ENCODE measurements at places on chromosomes 6 and 20.

DNA sequence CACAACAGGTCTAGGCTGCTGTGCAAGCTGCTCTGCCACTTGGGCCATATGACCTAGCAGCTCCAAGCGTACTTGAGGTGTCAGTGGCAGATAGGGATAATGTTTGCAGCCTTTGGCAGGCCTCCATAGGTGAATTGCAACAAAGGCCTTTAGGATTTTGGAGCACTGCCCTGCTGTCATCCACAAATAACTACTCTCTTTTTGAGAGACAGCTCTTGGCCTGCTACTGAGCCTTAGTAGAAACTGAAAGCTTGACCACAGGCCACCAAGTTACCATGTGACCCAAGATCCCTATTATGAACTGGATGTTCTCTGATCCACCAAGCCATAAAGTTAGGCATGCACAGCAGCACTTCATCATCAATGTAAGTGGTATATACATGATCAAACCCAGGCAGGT, 29.9 kb downstream of the FBXO30 start:
- no peak for DNase-seq

- no peak for DNase-seq
Measured at GRCh38 chr6:40342723-40343122, 244.4 kb downstream of the LRFN2 start.

GRCh38 chr20:14375416-14375985, 38.1 kb upstream of the FLRT3 start:
- no peak for DNase-seq

DNA sequence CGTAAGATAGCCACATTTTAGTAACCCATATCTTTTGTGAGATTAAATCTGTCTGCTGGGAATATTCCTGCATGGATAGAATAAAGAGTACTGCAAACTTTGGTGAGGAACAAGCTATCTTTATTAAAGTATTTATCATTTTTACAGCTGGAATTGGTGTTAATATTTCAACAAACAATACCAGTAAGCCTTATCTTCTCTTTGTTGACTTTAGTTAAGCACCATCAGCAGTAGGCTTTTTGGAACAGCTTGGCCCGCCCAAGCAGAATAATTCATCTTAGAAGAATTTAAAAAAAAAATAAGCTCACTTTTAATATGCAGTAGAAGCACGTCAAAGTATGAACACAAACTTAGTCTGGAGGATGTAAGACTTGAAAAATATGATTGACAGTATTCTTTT, 917.8 kb upstream of the ADGRB3 start:
- DNase-seq: no peak

DNA sequence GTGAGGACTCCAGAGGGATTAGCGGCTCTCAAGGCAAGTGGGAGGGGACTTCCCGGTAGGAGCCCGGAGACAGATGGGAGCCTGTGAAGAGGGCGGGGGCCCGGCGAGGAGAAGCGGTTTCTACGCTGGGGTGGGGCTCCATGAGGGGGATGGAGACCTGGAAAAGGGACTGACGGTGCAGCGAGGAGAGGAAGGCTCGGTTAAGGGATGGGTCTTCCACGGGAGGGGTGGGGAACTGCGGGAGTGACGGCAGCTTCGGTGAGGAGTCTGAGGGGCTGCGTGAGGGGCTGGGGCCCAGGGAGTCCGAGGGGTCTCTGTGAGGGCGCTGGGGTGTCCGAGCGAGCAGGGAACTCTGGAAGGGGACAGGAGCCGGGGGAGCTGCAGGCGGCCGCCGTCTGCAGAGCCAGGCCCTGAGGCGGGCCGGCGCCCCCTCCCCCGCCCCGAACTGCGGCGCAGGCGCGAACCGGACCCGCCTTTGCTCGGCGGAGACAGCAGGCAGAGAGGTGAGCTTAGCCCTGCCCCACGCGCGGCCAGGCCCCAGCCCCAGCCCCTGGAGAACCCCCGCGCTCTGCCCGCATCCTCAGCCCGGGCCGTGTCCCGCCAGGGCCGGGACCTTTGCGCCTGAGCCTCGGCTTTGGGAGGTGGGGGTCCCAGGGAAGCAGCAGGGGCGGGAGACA, at the start of gene NRSN2:
NRSN2 (plus strand) TSS at position 472 of the 677 bp plus-strand sequence. CDS start 2,533 bp downstream, outside the sequence.
- DNase-seq: peak; percentile 77

- DNase-seq: no peak
Measured at GRCh38 chr6:79296211-79296610, 61.7 kb upstream of the HMGN3 start.

- no peak for DNase-seq
Measured at GRCh38 chr20:23059001-23059400, 9.5 kb upstream of the THBD start.

DNA sequence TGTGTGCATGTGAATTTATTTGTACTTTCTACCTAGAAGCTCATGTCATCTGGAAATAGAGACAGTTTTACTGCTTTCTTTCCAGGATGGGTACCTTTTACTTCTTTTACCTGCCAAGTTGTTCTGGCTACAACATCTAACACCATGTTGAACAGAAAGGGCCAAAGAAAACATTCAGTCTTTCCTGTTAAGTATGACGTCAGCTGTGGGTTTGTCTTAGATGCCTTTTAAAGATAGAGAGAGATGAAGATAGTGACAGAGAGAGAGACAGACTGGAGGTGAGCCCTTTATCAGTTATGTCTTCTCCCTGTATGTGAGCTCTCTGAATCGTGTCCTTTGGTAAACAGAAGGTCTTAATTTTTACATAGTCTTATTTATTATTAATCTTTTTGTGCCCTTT, 3.4 kb upstream of the DACT2 start:
- DNase-seq: no peak

DNA sequence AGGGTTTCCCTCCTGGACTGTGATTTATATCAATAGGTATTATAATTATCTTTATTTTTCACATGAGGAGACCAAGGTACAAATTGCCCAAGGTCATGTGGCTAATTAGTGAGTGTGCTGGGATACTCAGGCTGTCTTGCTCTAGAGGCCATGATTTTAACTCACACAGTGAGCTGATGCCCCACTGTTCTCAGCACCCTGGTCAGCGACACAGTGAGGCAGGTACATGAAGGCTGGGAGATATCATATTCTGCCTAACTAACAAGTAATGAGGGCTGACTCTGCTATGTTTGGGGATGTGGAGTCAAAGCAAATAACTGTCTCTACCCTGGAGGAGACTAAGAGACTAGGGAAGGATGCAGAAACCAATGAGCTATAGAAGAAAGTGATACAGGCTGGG, 501.1 kb downstream of the PTPRT start:
- no peak for DNase-seq

DNA sequence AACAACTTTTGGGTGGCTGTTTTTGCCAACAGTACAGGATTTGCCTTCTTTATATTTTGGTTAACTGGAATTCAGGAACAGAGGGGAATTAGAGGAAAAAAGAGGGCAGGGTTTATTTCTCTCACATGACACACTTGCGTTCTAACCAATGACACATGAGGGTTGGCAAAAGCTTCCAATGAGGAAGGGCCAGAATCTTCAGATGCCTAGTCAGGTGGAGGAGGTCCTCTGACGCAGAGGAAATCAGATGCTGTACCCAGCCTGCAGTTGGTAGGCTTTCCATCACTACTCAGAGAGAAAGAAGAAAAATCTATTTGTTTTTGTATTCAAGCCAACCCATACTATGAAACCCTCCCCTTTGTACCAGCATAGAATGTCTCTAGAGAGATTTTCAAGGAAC, 20.8 kb downstream of the TM9SF4 start:
- no peak for DNase-seq

DNA sequence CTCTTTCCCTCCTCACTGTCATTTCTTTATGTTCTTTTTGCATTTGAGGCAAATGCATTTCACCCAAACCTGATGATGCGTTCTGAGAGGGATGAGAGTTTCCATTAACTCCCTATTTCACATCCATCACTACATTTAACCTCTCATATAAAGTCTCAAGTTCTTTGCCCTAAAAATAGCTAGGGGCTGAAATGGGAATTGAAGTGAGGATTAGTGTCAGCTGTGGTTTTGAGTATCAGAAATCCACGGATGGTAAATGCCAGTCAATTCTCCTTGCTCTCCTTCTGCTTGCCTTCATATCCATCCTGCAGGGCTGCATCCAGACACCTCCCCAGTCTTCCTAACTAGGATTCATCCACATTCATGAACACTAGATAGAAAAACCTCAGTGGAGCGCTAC, 10.0 kb upstream of the DTNBP1 start:
- no peak for DNase-seq

DNA sequence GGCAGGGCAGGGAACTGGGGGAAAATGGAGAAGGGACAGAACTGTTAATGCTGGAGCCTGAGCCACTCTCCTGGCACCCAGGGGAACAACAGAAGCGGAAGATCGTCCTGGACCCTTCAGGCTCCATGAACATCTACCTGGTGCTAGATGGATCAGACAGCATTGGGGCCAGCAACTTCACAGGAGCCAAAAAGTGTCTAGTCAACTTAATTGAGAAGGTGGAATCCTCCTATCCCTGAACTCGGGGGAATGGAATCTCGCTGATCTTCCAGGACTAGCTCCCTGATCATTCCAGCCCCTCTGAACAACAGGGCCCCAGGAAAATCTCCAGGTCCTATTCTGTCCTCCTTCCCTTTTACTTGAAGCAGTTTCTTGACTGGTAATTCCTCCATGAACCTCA, 2.0 kb downstream of the CFB start:
- no peak for DNase-seq

DNA sequence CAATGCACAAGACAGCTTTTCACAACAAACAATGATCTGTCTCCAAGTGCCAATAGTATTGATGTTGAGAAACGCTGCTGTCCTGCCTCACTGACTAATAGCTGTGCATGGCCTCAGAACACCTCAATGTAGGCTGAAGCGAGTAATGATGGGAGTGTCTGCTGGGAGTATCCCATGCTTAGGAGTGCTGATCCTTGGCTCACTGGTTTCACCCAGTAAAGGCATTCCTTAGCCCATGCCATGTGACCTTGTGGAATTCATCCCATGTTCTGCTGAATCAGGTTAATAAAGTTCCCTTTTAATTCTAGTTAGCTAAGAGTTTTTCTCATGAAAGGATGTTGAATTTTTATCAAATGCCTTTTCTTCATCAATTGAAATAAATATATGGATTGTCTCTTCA, 3.8 kb upstream of the WFDC12 start:
- DNase-seq: no peak

GRCh38 chr6:87393026-87393622, 14.6 kb upstream of the CFAP206 start:
- peak; percentile 53 for DNase-seq

DNA sequence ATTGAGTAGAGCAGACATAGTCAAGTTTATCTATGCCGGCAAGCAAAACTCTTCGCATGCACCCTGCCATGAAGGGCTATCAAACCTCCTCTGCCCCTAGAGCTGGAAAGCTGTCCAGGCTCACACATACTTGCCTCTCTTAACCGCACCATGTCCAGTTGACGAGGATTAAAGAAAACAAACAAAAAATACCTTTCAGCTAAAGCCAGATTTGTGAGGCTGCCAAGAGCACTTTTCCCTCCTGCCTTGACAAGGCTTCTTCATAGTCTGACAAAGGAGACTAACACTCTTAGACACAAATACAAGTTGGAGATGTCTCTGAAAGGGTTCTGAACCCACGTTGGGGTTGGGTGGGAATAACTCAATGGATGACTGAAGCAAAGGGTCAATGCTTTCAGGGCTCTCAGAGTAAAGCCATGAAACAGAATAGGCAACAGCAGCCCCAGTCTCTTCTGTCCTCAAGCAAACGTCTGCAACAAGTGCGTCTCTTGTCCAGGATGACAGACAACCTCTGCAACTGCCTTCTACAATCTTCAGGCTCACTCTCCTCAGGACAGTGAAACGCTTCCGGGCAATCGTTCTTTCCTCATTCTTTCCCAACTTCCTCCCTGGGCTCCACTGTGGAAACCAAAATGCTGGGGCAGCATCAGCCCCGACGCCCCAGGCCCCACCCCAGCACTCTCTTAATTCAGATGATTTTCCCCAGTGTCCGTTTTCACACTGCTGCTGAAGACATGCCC, 57.8 kb downstream of the AGPAT4 start:
- no peak for DNase-seq

DNA sequence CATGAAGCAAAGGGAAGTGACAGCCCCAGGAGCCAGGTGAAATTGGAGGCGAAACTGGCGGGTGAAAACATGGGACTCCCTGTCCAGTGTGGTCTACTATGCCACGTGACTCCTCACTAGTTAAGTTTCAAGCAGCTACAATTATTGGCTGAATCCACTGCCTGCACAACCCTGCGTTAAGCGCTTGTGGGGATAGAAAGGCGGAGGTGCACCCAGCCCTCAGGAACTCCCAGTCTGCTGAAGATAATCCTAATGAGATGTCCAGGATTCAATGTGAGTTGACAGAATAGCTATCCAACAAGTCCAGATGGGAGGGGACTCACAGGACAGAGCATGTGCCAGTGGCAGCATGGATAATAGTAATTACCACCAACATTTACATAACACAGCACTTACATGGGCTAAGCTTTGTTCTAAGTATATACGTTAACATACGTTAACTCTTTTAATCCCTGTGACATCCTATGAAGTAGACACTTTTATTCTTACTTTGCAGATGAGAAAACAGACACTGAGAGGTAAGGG, 1.8 kb downstream of the MOCS1 start:
- DNase-seq: no peak

- DNase-seq: no peak
Measured at GRCh38 chr6:43935921-43936439, 166.0 kb downstream of the VEGFA start.

DNA sequence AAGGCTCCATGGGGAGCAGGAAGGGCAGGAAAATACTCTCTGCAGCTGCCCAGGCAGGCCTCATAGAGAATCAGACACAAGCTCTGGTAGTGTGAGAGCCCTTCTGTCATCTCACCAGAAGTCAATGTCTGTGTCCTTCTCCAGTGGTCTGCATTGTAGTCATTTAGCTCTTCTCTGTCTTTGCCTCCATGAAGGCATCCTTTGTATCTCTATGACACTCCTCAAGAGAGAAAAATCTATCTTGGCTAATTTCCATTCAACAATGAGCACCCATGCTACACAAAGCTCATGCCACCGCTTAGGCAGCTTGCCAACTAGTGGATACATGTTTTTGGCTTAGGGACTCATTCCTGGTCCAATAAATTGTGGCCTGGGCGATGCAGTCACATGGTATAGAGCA, 92.1 kb downstream of the RNF217 start:
- DNase-seq: no peak

DNA sequence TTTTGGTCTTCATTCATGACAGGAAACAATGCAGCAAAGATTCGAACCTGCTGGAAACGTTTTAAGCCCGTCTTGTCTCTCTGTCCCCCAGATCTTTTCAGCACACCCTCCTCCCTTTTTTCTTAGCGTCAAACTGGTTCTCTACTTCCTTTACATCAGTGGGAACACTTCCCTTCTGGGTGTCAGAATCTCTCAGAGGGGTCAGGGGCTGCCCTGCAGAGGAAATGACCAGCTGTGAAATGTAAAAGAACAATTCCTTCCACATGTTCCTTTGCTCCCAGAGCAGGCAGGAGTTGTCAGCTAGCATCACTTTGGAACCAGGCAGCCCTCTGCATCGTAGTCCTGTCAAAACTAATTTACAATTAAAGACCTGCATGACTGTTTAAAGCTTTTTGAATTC, 619.0 kb downstream of the TFAP2A start:
- DNase-seq: no peak

Data from fibroblast of skin of abdomen (primary cell).